Hair follicle dermal papilla cell (primary cell): ENCODE measurements at places on chromosomes 3 and 15. TPM values are rescaled to one million over a fixed set of nuclear protein-coding genes. Genes with fewer than 3 reads are reported as not detected.

EIF1B gene
- 9.2 and 10.2 TPM in 2 replicates for total RNA-seq

KBTBD13 gene
- not detected in 2 replicates for total RNA-seq

SYNPR gene
- not detected in 2 replicates for total RNA-seq

GUCA1C gene
- not detected in 2 replicates for total RNA-seq

TMEM212 gene
- total RNA-seq: not detected in 2 replicates

OIP5 gene
- 0.36 and 0.65 TPM in 2 replicates for total RNA-seq
